ENCODE measurements at places on chromosomes 1 and 21. TPM values are rescaled to one million over a fixed set of nuclear protein-coding genes. Genes with fewer than 3 reads are reported as not detected.

- DNase-seq, result no peak
Observed at GRCh38 chr21:43306391-43306790, 120.5 kb downstream of the SIK1 start.

- DNase-seq, result no peak
Observed at GRCh38 chr1:208031316-208031931, 120.5 kb upstream of the CD34 start.

- no peak for DNase-seq
Observed at GRCh38 chr1:62318756-62319544, at the start of gene KANK4. TSS of gene KANK4 (minus strand) at chr1:62319434. CDS start at chr1:62281564, 37,870 bp downstream.

- DNase-seq, result no peak
Observed at GRCh38 chr1:159239551-159240220, 35.0 kb downstream of the ACKR1 start.

GRCh38 chr1:37605061-37605650 lies 9.4 kb upstream of the GNL2 start:
- no peak for DNase-seq

- DNase-seq, result no peak
Observed at GRCh38 chr1:165616054-165616612, 14.9 kb upstream of the MGST3 start.

DNA sequence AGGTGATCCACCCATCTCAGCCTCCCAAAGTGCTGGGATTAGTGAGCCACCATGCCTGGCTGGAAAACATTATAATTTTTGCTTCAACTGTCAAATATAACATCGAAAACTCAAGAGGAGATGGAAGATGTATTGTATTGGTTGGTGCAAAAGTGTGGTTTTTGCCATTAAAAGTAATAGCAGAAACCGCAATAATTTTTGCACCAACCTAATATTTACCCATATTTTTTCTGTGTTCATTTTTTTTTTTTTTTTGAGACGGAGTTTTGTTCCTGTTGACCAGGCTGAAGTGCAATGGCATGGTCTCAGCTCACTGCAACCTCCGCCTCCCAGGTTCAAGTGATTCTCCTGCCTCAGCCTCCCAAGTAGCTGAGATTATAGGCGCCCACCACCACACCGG lies 27.1 kb upstream of the SHE start:
- no peak for DNase-seq

GRCh38 chr1:21174230-21174629 lies 2.5 kb downstream of the EIF4G3 start:
- DNase-seq, result no peak

GRCh38 chr1:9449110-9449627 lies 90.1 kb upstream of the SLC25A33 start:
- DNase-seq, result no peak

DNA sequence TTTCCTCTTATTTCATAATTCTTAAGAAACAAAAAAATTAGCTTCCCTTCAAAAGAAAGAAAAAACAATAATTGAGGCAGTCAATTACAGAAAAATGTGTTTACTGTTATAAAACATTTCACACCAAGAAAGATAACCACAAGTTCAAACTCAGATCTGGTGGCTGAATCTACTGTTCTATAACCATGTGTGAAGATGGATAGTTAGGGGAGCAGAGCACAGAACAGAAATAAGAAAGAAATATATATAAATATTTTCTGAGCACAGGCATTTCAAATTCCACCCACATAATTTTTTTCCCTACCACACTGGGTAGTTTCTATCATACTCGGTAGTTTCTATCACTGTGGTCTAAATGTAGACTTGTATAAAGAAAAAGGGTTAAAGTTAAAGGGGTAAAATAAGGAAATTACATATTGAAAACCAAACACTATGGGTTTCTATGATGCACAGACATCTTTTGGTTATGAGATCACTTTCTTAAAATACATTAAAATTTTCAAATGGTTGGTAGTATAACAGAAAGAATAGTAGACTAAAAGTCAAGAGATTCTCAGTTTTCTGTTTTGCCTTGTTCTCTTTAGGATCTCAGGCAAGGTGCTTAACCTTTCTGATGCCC lies 10.8 kb downstream of the LYST start:
- DNase-seq, result no peak

DNA sequence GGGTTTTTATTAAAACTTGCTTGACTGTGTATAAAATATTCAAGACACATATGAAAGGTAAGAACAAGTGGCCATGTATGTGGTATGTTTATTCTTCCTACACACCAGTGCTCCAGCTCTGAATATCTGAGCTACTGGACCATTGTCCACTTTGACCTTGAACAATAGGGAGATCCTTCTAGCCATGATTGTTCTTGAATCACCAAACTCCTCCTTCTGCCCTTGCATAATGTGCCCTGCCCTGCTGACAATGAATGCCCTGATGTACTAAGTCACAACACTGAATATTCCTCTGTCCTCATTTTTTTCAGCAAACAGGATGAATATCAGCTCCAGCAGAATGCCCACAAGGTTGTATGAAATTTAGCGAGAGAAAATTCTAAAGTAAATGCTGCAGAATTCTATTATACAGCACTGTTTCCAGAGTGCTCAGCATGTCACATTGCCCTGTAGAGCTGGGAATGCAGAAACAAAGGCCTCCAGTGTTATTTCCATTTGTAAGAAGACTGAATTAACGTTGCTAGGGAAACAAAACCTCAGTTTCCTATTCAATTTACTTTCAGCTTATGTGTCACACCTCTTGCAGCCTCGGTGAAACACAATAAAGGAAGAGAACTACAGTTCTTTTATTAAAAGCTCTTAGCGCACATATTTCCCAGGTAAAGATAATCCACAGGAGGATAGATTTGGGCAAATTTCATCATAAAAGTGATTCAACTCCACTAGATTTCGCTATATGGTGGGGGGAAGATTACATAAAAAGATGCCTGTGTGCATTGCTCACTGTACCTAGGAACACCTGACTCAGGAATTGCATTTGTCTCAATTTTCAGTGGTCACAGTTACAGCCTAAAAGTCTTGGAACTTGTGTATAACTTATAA lies 187.4 kb upstream of the ATP1B1 start:
- no peak for DNase-seq

PRELP gene
- not detected for total RNA-seq

GRCh38 chr1:185559684-185560331 lies 174.4 kb upstream of the HMCN1 start:
- no peak for DNase-seq

DNA sequence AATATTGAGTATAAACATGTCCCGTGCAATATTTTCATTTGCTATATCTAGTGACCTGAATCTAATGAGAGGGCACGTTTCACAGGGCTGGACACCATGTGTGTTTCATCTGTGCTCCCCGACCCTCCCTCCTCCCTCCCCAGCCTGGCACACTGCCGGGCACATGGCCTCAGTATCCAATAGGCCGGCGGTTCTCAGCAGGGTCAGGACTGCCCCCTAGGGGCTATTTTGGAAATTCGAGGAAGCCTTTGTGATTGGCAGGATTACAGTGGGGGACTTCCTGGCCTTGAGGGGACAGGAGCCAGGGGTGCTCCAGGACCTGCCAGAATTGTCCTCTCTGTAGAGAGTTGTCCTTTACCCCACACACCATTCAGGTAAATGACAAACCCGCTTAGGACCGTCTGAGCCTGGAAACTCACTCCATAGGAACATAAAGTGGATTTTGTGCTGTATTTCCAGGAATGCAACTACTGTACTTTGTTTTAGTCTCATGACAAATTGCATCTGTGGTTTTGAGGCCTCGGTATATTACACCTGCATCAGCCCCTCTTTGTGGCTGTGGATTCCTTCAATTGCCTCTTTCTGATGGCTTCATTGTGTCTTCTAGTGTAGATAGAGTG lies 109.5 kb upstream of the SIM2 start:
- DNase-seq, result no peak
